Activated T-cell treated with anti-CD3 and anti-CD28 coated beads, Interleukin-2, amount 50 U/mL, for 72 hours (primary cell): ENCODE measurements at places on chromosomes 3 and 15. TPM values are rescaled to one million over a fixed set of nuclear protein-coding genes. Genes with fewer than 3 reads are reported as not detected.

The NUSAP1 gene
- total RNA-seq, result 184 TPM

The SLC28A2 gene
- total RNA-seq, result not detected

The MEGF11 gene
- total RNA-seq, result not detected

The NR2E3 gene
- not detected for total RNA-seq

The EPHB3 gene
- 0.12 TPM for total RNA-seq
